ENCODE measurements at places on chromosomes 13 and 19. TPM values are rescaled to one million over a fixed set of nuclear protein-coding genes. Genes with fewer than 3 reads are reported as not detected.

Gene KIR2DL4
- not detected for total RNA-seq

Gene RFPL4A
- not detected for total RNA-seq

- no peak for DNase-seq
Observed at GRCh38 chr13:106407338-106407737, 128.1 kb downstream of the EFNB2 start.

- no peak for DNase-seq
Observed at GRCh38 chr13:72963762-72964161, 95.0 kb upstream of the KLF5 start.

Gene ELSPBP1
- not detected for total RNA-seq

DNA sequence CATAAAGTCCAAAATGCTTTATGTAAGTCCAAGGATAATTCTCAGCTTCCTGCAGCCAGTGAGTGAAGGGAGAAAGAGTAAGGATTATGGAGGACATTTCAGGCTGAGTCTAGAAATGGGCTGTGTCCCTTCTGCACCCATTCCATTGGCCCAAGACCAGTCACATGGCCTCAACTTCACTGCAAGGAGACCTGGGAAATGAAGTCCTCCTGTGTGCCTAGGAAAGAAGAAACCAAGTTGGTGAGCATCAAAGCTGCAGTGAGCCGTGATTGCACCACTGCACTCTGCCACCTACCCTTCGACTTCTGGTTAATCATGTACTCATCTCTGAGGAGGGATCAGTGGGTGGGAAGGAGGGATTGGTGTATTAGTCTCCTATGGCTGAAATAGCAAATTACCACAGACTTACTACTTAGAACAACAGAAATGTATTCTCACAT lies 3.6 kb upstream of the CD37 start:
- peak; percentile 46 for DNase-seq

DNA sequence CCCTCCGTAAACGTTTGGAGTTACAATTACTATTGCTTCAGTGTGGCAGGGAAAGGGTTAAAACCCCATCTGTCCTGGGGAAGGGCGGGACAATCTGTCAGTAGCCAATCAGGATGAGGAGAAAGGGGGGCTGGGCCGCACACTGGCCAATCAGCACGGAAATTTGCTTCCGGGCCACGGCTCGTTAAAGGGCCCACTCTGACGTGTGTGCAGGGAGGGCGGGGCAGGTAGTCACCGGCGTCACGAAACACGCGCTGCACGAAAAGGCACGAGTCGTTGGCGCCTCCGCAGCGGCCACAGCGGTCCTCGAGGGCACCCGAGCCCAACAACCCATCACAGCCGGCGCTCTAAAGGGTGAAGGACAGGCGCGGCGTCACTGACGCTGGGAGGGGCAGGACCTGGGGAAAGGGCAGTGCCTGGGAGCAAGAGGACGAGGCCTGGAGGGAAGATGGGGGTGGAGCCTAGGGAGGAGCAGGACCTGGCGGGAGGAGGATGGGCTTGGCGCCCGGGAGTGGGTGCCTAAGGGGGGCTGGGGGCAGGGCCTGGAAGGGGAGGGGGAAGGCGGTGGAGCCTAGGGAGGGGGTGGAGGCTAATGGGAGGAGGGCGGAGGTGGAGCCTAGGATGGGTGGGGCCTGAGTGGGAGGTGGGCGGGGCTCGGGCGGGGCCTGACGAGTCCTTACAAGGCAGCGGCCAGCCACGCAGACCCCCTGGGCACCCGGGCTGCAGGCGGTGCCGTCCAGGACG lies 4.9 kb downstream of the ADAMTSL5 start:
- peak; percentile 96 for DNase-seq

DNA sequence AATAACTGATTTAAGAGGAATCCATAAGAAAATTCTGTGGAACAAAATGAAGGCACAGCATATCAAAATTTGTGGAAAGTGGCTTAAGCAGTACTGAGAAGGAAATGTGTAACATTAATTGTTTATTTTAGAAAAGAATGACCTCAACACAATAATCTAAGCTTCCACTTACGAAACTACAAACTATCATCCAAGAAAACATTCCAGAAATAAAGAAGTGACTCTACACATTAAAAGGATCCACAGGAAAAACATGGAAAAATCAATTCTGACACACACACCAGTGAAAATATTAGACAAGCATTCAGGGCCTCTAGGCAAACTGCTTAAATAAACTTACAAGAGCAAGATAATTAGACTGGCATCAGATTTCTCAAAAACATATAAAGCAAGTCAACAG lies 14.0 kb downstream of the EXOSC8 start:
- DNase-seq = peak; percentile 31

Gene ZNF429
- 7.5 TPM for total RNA-seq

Gene APOC4
- not detected for total RNA-seq

DNA sequence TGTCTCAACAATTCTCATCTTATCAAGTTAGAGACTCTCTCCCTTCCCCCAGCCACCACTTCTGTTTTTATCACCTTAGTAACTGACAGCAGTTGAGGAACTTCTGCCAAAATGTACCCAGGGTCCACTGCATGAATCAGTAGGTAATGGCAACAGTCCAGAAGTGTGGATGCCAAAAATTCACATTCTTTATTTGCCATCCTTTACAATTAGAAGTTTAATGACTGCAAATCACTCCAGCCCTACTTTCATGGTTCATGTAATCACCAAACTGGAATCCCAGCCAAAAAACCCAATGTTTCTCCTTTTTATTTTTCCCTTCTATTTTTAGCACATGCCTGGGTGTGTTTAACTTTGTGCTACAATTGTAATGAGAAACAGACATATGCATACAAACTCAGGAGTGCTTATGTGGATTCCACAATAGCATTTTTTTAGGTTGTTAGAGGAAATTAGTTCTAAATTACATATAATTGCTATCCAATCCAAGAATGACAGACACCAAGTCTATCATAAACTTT lies 243.5 kb downstream of the RGCC start:
- peak; percentile 87 for DNase-seq

DNA sequence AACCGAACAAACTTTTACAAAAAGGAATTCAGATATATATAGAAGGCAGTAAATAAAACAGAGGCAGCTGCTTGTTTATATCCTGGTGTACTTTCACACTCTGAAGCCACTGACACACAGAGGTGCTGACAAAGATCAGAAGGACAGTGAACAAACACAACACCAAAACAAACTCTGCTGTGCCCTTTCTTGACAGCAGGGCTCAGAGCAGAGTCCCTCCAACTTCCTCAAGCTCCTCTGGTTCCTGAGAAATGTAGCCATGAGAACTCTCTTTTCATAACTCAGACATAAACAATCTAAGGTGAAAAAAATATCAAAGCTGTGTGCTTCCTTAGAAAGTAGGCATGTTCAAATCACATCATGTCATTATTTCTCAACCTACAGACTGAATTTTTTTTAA lies 1052.8 kb upstream of the SPRY2 start:
- DNase-seq = no peak

GRCh38 chr13:66532845-66533244 lies 697.3 kb downstream of the PCDH9 start:
- no peak for DNase-seq

DNA sequence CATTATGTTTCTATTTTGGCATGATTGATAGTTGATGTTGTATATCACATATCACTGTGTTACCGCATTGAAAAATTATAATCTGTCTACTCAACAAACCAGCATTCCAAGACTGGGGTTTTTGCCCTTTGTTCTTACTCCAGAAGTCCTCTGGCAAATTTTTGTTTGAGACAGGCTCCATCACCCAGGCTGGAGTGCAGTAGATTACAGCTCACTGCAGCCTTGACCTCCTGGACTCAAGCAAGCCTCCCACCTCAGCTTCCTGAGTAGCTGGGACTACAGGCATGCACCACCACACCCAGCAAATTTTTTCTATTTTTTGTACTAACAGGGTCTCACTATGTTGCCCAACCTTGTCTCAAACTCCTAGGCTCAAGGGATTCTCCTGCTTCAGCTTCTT lies 741.0 kb downstream of the PCDH9 start:
- no peak for DNase-seq

- peak; percentile 31 for DNase-seq
Observed at GRCh38 chr13:73000027-73000674, 58.7 kb upstream of the KLF5 start.

- no peak for DNase-seq
Observed at GRCh38 chr19:35295792-35296462, 4.0 kb downstream of the MAG start.

Gene C1QTNF9B
- not detected for total RNA-seq
